ENCODE measurements at places on chromosomes 2 and 18.

DNA sequence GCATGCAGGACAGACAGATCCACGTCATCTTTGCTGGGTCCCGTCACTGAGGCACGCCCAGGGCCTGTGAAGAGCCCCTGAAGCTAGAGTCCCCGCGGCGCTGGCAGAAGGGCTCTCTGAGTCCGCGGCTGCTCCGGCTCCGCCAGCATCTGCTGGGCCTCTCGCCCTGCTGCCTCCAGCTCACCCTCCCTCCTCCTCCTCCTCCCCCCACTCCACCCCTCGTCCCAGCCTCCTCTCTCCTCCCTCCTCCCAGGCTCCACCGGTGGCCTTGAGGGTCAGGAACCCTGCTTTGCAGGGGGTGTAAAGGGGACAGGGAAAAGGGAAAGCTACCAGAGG, at the start of gene TNS1:
Gene TNS1 (minus strand): TSS at position 151 of the 336 bp plus-strand sequence. CDS start 123 bp downstream, at position 28.
- no peak for DNase-seq

- no peak for DNase-seq
Observed at GRCh38 chr2:226066873-226067272, 667.4 kb downstream of the NYAP2 start.

DNA sequence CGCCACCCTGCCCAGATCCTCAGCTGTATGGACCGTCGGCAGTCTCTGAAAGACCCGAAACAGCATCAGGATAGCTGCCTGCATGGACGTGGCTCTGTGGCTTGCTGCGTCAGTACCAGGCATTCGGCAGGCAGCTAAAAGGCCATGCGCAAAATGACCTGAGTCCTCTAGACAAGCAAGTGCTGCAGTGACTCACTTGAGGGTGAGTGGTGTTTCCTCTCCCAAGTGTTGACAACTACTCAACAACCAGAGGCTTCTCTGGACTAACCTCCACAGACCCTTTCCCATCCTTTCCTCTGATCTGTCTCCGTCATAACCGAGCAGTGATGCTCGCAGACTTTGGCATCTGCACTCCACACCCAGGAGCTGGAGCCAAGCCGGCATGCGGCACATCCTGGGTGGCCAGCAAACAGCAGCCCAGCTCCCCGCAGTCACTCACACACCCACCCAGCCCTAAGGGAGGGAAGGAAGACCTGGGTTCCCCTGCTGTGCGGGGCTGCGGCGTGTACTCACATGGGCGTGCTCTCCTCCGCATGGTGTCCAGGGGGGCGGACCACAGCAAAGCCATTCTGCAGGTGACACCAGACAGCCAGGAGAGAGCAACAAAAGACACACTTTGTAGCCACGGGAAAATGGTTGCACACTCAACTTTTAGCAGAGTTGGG, 239.3 kb downstream of the TWIST2 start:
- DNase-seq = no peak

DNA sequence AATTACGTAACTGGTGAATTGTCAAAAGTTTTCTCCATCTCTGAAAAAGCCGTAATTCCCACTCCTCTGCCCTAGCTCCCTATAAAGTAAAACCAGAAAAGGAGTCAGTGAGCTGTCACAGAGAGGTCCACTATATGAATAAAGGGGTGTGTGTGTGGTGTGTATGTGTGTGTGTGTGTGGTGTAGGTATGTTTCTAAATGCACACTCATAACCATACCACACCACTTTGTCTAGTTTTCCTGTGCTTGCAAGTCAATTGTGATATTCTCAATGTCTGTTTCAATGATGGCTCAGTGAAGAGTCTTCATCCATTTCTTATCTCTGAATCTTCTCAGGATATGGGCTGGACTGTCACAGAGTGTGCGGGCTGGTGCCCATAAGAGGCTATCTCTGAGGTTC, 54.8 kb upstream of the CCDC68 start:
- DNase-seq = no peak

DNA sequence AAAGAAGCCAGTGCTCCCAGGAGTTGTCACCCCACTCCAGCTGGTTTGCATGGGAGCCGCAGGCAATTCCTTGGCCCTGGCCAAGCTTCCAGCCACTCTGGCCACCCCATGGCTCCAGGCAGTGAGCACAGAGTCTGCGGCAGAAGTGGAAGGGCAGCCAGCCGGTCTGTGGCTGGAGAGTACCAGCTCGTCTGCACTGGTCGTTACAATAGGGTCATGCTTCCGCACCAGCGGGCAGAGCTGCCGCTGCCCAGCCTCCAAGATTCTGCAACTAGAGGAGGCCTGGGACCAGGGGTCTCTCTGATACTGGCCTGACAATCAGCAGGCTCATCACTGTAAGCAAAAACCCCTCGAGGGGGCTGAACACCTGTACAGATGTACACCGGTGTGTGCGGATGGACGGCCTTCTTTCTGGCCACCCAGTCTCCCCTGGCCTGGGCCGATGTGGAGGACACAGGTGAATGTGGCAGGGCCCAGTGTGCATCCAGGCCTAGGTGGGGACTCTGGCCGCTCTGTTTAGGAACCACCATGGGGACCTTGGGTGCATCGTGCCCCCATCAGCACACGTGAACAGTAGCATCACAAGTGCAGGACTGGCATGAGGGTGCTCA, 51.9 kb upstream of the ODC1 start:
- no peak for DNase-seq

DNA sequence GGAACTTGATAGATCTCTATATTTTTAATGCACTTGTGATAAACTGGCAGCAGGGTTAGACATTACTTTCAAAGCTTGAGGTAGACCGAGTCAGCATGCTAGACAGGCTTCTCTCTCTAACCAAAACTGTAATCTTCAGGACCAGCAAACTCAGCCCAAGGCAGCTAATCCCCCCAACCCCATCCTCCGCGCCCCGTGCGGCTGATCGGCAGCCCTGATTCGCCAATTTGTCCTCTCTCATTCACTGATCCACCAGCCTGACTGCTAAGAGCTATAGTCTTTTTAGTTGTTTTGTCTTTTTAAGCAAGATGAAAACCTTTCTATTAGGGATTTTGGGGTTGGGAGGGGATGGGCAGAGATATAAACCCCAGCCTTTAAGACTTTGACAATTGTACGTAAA, 20.7 kb downstream of the ASPRV1 start:
- DNase-seq = no peak

DNA sequence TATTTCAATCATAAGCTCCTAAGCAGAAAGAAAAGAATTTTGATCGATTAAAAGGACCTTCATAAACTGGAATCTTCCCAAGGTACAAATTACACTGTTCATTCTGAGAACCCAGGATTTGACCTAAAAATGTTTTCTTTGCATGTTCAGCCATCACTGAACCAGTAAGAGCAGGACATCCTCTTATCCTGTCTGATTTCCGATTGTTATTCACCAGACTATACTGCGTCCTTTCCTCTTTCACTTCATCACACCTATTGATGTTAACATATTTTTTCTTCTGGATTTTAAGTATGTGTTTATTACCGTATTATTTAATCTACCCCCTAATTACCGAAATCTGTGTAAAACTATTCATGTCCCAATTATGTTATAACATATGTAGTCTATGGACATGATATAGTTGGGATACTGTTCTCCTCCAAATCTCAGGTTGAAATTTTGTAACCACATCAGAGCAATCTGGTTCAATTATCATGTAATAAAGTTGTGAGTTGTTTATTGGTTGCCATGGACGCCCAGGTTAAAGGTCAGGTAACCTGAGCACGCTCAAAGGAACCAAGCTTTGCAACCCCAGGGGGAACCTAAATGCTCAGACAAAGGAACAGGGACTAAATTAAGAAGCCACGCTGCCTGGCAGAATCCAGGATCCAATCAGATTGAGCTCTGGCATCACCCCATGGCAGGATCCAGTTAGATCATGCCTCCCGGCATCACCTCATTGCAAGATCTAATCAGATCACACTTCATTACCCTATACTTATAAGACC, 11.6 kb upstream of the TBC1D8 start:
- DNase-seq = no peak

DNA sequence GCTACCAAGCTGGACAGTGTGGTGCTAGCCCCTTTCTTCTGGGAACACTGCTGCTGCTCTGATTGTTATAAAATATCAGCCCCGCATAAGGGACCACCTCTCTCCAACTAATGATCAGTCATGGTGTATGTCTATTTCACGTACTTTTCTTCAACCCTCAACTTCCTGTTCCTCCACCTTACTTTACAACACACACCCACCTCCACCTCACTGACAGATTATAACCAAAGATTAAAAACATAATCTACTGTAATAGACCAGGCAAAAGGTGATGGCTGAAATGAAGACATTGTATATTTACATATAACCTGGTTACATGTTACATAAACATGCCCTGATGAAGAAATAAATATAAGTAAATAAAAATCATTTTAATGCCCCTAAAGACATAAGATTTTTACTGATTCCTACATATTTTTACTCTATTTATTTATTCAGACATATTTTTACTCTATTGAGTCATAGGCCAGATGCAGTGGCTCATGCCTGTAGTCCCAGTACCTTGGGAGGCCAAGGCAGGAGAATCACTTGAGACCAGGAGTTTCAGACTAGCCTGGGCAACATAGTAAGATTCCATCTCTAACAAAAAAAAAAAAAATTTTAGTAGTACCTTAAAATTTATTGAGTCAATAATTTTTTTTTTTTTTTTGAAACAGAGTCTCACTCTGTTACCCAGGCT, 12.8 kb downstream of the STK39 start:
- no peak for DNase-seq

DNA sequence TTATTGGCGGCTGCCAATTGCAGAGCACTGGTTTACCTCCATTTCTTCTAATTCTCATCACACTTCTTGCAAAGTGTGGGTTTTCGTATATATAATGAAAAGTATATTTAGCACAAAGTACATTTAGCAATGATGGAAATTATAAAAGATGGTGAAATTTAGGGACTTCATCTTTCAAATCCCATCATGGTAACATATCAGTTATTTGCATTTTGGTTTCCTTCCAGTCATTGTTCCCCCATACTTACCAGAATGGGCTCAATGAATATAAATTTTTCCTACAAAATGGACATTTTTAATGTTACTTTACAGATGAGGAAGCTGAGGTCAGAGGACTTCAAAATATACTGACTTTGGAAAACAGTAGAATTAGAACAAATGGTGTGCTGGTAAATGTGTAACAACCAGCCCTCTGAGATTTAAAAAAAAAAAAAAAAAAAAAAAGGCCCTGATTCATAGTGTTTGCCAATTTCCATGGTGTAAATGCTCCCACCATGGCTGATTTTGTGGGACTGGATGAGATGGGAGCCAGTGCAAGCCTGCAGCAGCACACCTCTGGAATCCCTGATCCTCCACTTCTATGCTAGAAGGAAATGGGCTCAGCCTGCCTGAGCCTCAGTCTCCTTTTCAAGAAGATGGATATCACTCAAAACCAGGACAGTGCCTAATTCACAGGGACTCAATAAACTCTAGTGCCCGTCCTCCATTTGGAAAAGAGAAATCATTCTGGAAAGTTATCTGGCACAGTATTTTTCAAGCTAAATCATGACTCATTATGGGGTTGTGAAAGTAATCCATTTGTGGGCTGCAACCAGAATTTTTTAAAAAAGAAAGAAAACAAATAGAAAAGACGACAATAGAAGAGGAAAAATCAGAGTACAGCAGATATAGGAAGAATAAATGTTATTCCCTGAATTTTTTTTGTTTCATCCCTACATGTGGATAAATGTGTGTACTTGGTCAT, 34.0 kb downstream of the LBH start:
- DNase-seq = no peak

DNA sequence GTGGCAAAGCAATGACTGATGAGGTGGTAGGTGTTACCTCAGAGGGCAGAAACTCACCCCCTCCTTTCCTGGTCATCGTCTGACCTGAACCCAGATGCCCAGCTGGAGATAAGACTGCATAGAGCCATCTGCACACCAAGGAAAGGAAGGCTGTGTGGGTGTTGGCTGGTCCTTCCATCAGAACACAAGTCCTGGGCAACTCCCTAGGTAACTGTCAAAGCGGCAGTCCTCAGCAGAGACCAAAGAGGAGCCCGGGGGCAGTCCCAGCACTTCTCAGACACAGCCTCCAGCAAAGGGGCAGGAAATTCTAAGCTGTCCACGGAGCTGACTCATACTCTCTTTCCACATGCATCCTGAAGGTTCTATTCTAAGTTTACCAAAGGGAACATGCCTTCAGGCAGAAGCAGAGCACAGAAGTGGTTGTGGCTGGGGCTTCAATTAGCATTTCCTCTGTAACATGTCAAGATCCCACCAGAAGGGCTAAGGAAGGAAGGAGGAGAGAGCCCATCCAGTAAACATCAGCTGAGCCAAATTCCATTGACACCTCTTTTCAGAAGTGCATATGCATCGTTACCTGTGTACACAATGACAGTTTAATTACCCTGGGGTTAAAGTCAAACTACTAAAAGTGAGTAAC, 54.7 kb downstream of the SPRED2 start:
- DNase-seq = no peak

GRCh38 chr2:68190991-68191731, 33.5 kb downstream of the PNO1 start:
- DNase-seq = no peak

GRCh38 chr2:216911886-216912285, 52.0 kb upstream of the TNP1 start:
- no peak for DNase-seq

DNA sequence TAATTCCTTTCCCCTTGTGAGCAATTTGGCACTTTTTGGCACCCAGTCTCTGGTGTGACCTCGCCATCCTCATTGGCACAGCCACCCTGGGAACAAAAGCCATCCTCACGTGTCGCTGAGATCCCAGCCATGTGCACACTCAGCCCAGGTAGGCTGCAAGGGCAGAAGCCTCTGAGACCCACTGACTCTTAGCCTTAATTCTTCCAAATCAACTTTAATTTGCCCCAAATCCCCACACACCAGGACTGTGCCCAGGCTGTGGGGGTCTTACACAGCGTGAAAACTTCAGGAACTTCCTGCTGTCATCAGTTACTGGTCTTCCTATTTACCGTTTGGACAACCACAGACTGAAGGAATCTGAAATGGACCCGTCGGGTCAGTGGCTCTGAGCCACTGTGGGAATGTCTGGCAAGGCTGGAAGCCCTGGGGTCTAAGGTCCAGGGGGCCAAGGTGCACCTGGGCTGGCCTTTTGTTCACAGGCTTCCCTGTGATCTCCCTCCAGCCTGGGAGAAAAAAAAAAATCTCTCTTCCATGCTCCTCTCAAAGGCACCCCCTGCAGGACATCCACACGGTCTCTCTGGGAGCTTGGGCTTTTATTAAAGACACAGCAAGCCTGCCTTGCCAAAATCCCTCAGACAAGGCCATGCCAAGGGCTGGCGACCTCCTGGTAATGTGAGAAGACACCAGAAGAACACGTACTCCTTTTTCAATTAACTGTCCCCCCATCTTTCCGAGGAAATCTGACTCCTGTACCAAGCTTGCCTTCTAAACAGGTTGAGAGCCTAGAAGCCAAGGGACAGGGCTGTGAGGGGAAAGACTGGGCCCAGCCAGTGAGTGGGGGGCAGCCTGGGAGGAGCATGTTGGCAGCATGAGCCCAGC, 42.1 kb upstream of the LAPTM4A start:
- DNase-seq = no peak

- DNase-seq = no peak
Observed at GRCh38 chr2:148402786-148403185, 241.8 kb upstream of the EPC2 start.

DNA sequence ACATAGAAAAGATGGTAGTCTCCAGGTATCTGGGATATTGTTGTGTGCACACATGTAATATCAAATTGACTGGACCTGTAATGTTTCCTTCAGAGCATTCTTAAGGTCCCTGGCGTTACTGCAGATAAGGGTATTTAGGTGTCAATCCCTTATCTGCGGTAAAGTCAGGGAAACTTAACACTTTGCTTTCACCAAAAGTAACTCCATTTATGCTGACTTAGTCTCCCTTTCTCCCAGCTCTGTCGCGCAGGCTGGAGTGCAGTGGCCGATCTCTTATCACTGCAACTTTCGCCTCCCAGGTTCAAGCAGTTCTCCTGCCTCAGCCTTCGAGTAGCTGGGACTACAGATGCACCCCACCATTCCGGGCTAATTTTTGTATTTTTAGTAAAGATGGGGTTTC, 1.8 kb downstream of the CNNM3 start:
- no peak for DNase-seq

GRCh38 chr2:231036131-231036530, 1.2 kb upstream of the C2orf72 start:
- no peak for DNase-seq
